C1 segment of cervical spinal cord (tissue), 14 donors: ENCODE measurements at places on chromosomes 16 and 17.

GRCh38 chr16:23577493-23577892, 18.6 kb downstream of the NDUFAB1 start:
- DNase-seq, result no peak

DNA sequence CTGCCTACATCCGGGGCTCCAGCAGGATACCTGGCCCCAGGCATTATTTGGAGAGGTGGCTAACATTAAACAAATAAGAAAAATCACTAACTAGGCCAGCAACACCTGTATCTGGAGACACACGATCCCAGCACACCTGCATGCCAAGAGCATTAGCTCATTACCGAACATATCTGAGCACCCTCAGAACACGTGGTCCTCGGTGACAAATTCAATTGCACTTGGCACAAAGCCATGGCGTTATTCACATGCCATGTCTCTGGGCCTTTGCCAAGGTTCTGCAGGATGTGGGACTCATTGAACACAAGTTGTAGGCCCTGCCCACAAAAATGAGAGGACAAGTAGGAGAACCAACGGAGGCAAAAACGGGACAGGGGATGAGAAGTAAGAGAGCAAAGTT, 552.3 kb downstream of the TOX3 start:
- no peak for DNase-seq

DNA sequence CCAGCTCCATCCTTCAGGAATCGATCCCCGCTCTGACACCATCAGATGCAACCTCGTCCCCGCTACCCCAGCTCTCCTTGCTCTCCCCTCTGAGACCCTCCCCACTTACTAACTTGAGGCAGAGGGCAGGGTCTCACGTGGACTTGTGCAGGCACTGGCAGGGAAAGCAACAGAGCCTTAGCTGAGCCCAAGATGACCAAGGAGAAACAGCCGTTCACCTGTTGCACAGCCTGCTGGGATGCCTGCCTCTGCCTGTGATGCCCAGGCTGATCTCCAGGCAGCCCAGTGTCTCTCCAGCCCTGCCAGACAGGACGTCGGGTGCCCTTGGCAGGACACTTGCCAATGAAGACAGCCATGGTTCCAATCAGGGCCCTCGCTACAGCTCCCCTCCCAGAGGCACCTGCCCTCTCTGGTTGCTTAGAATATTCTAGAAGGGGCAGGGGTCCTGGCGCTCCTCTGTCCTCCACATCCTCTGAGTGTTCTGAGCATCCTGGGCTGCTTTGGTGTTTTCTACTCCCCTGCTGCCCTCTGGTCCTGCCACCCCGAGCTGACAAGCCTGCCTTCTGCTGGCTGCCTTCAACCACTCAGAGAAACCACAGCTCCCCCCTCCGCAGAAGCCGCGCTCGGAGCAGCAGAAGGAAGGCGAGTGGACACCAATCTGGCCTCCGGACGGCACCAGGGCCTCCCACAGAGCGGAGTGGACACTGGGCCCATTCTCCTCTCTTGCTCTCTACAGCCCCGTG, 6.7 kb downstream of the CEP295NL start:
- DNase-seq, result peak; percentile 25

- DNase-seq, result no peak
Measured at GRCh38 chr16:79159261-79160049, 441.1 kb downstream of the MAF start.

DNA sequence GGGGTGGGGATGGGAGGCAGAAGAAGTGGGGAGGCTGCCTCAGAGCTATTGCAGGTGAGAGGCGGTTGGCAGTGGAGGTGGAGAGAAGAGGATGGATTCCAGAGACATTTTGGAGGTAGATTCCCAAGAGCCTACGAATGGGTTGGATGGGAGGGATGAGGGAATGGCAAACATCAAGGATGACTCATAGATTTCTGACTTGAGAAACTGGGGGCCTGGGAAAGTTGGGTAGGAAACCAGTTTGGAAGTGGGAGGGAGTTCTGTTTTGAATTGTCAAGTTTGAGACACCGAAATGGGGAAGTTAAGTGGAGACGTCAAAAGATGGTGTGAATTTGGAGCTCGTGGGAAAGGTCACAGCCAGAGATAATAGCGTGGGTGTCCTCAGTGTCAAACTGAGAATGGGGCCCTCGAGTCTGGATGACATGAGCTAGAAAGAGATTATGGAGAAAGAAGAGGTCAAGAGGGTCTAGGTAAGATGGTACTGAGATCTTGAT, 6.2 kb upstream of the CYLD start:
- DNase-seq, result no peak

DNA sequence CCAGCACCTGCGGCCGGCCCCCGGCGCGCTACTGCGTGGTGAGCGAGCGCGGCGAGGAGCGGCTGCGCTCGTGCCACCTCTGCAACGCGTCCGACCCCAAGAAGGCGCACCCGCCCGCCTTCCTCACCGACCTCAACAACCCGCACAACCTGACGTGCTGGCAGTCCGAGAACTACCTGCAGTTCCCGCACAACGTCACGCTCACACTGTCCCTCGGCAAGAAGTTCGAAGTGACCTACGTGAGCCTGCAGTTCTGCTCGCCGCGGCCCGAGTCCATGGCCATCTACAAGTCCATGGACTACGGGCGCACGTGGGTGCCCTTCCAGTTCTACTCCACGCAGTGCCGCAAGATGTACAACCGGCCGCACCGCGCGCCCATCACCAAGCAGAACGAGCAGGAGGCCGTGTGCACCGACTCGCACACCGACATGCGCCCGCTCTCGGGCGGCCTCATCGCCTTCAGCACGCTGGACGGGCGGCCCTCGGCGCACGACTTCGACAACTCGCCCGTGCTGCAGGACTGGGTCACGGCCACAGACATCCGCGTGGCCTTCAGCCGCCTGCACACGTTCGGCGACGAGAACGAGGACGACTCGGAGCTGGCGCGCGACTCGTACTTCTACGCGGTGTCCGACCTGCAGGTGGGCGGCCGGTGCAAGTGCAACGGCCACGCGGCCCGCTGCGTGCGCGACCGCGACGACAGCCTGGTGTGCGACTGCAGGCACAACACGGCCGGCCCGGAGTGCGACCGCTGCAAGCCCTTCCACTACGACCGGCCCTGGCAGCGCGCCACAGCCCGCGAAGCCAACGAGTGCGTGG, 1.5 kb downstream of the NTN1 start:
- no peak for DNase-seq

GRCh38 chr17:63950940-63951907, 19.1 kb upstream of the CD79B start:
- no peak for DNase-seq

- DNase-seq, result no peak
Measured at GRCh38 chr17:40460604-40460967, 17.3 kb downstream of the IGFBP4 start.

GRCh38 chr17:72613806-72614292, 478.6 kb downstream of the SLC39A11 start:
- no peak for DNase-seq

GRCh38 chr17:73497721-73498120, 146.5 kb downstream of the SDK2 start:
- no peak for DNase-seq

DNA sequence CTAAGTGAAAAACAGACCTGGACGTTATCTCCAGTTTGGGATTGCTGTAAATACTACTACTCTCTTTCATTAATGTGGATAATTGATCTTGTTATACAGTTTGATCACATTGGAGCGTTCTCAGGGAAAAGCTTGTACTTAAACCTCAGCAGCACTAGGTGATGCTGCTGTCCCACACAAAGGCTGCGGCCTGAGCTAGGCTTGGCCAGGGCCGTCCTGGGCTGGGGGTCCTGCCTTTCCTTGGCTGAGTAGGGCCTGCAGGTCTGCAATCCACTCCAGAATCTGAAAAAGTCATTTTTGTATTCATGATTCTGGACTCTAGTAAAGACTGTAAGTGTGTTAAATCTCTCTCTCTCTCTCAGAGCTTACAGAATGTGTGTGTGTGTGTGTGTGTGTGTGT, 23.7 kb upstream of the PMFBP1 start:
- no peak for DNase-seq

DNA sequence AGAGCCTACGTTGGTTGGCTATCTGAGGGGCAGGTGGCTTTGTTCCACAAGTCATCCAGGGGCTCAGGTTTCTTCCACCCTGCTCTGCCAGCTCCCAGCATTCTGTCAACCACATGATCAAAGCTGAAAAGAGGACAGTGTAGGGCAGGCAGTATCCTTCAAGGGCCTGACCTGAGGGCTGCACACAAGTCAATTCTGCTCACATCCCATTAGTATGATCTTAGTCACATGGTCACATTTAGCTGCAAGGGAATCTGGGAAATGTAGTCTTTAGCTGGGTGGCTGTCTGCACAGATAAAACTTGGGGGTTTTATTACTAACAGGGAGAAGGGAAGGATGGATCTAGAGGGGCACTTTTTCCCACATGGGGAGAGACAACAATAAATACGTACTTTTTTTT, 97.3 kb downstream of the SALL1 start:
- no peak for DNase-seq

DNA sequence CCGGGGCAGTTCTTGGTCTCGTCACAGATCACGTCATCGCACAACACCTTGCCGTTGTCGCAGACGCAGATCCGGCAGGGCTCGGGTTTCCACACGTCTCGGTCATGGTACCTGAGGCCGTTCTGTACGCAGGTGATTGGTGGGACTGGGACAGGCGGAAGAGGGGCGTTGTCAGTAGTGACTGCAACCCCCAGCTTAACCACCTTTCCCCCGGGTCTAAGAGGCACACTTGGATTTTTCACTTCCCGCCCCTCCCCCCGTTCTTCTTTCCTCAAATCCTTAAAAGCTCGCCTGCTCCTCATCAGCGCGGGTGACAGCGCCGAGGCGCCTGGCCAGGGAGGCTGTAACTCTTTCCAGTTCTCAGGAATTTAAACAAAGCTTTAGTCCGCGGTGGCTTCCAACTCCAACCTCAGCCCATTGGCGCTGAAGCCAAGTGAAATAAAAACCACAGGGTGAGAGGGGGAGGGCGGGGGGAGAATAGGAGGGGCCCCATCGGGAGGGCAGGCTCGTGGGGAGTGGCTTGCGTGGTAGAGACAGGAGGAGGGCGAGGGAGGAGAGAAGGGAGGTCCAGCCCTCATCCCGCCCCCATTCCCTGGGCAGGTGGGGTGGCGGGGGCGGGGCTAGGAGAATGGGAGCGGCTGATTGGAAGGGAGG, 1.5 kb downstream of the COL1A1 start:
- DNase-seq, result no peak

GRCh38 chr17:65190467-65191097, 53.4 kb downstream of the RGS9 start:
- DNase-seq, result no peak

DNA sequence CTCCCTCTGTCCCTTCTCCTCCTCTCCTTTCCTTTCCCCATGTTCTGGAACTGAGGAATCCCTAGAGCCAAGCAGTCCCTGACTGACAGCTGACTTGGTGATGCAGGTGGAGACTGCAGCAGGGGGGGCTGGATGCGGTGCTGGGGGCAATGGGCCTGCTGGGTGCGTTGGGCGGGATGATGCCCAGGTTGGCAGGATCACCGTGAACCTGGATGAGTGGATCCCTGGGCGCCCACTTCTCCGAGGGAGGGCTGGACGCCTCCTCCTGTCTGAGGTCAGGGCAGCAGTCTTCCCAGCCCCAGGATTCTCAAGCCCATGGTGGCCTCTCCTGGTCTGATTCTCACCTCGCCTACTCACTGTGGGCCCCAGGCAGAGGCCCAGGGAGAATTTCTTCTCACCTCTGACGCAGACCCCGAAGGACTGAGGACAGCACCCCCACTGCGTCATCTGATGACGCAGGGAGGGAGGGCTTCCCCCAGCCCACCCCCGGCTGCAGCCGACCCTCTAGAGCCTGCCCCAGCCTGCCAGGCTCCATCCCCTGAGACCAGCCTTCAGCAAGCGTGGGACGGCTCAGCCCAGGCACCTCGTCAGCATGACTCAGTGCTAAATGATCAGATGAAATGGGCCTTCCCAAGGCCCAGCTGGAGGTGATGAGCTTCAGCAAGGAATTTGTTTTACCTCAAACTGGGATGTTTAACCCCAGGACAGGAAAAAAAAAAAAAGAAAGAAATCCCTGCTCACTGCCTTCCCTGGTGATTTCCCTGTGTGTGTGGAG, 188.0 kb upstream of the TNRC6C start:
- no peak for DNase-seq

DNA sequence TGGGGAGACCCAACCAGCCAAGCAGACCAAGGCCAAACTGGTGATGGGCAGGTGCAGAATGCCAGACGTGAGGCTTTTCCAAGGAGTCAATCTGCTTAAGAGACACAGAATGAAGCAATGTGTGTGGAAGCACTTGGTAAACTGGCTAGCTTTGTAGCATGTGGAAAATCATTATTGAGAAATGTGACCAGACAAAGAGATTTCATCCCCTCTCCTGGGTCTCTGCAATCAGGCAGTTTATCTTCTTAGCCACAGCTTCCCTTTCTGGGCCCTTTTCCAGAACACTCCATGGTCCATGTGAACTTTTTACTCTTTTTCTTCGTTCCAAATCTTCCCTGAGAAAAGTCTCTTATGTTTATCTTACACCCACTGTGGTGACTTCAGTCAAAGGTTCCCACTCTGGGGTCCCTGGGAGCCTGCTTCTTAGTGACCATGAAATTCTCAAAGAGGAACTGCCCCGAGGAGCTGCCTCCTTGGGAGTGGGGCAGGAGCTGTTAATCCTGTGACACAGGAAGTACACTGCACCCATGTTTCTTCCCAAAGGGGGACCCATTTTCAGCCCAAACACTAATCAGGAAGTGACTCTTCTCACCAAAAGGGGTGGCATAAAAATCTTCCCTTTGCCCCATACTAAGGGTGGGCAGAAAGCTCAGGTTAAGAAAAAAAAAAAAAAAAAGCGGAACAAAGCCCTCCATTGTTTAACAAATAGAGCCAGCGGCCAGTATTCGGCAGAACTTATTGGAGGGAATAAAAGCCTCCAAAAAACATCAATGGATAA, 346.2 kb upstream of the ASIC2 start:
- no peak for DNase-seq

DNA sequence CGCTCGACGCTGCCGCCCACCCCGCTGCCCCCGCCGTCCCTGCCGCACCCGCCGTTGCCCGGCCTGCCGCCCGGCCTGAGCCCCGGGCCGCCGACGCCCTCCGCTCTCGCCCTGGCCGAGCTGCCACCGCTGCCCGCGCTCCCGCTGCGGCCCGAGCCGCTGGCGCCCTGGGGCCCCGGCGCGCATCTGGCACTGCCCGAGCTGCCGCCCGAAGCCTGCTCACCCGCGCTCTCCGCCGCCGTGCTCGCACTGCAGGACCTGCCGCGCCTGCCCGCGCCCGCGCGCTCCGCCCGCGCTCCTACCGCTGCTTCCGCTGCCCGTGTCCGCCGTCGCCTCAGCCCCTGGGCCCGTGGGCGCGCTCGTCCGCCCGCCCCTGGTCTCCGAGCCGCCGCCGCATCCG, 8.4 kb upstream of the CLDN9 start:
- no peak for DNase-seq

DNA sequence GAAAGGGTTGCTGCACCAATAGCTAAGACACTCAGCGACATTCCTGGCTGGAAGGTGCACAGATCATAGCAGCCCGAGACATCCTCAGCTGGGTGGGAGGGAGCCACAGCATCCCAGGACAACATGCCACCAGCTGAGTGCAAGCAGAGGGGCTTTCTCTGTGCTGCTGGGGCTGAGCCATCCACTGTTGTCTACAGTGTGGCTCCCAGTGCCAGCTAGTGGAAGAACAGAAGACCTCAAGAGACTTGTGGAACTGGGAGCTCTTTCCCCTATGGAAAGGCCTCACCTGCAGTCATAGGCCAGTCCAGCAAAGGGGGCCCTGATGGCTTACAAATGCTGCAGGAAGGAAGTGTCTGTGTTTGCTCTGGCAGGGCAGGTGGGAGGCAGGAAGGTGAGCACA, 131.0 kb downstream of the C16orf78 start:
- DNase-seq, result no peak

GRCh38 chr17:14052886-14053615, 16.3 kb upstream of the COX10 start:
- no peak for DNase-seq

- DNase-seq, result no peak
Measured at GRCh38 chr16:51262428-51262827, 111.4 kb upstream of the SALL1 start.
